Stimulated activated naive CD4-positive, alpha-beta T cell (primary cell): ENCODE measurements at places on chromosomes 4 and X.

DNA sequence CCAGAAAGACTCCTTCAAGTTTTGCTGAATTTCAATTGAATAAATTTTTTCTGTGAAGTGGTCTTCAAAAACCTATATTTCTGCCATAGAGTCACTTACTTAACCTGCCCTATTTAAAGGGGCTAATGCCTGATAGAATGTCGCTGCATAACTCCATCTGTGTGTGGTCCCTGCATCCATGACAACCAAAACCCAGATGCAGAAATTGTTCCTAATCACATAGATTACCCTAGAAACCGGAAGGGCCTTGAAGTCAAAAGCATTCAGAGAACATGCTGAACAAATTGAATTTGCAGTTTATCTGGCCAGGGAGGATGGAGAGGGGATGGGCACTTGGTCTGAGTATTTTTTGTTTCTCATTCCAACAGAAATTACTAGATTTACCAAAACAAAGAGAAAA is 1.5 kb upstream of the PARM1 start:
- no peak for DNase-seq

DNA sequence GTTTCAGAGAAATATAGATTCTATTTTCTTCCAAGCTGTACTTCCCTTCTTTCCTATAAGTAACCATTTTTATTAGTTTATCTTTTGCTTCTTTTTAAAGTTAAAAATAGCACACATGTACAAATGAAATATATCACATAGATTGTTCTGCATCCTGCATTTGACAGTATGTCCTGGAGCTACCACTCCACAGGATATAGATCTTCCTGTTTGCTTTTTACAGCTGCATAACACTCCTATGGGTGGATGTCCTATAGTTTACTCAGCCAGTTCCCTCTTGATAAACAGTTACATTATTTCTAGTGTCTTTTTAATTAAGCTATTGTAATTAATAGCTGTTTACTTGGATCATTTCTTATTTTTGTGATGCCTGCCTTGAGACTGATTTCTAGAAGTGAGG is 301.6 kb upstream of the DDX53 start:
- DNase-seq = no peak

GRCh38 chrX:31909850-31910572 is 838.2 kb upstream of the FTHL17 start:
- DNase-seq = no peak

GRCh38 chr4:138092060-138092459 is 150.1 kb downstream of the SLC7A11 start:
- DNase-seq = no peak

DNA sequence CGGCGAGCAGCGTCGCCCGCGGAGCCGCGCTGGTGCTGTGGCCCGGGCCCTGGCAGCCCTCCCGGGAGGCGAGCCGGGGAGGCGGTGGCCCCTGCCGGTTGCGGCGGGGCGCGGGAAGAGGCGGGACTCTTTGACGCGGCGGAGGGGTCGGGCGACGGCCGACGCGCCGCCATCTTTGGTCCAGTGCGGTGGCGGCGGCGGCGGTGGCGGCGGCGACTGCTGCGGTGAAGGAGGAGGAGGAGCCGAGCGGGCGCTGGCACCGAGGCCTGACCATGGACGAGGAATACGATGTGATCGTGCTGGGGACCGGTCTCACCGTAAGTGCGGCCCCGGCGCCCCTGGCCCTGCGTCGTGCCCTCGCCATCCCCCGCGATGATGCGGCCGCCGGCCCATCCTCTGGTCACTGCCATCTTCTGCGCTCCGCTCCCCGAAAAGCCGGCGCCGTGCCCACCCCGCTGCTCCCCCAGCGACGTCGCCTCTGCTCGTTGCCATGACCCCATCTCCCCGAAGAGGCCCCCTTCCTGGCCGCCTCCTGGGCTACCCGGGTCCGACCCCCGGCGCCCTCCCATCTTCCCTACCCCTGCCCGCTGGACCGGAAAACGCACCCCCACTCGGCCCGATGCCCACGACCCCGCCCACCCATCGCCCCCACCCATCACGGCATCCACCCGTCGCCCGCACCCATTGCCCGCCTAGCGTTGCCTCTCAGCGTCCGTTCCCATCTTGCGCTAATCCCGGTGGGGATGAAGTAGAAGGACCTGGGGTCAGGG is at the start of gene GDI1:
Gene GDI1, plus strand, starts transcription at position 172 of the 770 bp plus-strand sequence. Its CDS starts 101 bp downstream, at position 273.
- peak; percentile 80 for DNase-seq

- DNase-seq = no peak
Measured at GRCh38 chrX:30982467-30982866, 89.4 kb downstream of the FTHL17 start.

DNA sequence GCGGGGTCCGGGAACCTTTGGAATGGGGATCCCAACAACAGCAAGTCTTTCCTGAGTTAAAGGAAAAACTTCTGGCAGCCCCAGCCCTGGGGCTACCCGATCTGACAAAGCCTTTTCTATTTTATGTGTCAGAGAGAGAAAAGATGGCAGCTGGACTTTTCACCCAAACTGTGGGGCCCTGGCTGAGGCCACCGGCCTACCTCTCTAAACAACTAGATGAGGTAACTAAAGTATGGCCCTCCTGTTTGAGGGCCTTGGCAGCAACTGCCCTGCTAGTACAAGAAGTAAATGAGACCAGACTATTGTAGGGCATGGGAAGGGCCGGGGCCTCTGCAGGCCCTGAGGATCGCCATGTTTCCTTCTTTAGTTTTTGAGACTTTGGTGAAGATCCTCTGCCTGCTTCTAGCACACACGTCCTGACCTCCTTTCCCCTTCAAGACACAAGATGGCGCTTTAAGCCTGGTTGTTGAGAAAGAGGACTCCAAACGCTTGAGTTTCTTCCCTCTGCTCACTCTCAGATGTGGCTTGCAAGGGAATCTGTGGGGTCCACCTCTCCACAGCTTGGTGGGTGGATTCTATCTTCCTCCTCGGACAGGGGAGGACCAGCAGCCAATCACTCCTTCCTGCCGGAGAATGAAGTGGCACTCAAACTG is 18.5 kb upstream of the DRD5 start:
- DNase-seq = no peak

DNA sequence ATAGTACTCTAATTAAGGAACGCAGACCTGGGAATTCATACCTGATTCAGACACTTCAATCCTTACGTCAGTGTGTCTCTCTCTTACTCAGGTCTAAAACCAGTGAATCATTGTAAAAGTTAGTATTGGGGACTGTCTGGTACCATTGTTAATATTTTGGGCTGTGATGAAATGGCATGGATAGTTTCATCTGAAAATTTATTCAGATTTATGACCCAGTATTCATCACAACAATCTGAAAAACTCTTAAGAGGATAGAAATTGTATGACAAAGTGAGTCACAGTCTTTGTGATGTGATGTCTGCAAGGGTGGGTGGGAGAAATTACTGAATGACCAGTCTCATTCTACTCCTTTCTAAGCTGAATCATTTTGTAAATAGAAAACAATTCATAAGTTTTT is 10.3 kb downstream of the FGF2 start:
- DNase-seq = no peak

DNA sequence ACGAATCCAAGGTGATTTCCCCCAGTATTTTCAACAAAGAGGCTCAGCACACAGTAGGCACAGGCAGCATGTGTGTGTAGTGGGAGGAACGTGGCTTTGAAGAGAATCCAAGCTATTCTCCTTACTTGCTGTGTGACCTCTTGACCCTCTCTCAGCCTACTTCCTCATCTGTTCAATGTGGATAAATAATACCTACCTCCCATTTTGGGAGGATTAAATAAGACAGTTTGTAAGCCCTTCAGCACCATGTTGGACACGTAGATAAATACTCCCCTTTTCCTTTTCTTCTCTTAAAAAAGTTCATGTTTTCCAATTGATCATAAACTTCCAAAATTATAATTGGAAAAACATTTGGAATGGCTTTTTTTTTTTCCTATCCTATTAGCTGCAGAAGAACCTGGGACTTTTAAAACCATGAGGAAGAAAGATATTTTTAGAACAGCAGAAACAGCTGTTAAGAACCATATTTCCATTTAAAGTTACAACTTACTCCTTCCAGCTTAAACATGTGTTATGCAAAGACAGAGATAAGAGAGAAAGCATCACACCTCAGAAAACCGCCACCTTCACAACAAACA is 56.1 kb upstream of the TMEM131L start:
- no peak for DNase-seq

- DNase-seq = no peak
Measured at GRCh38 chr4:75345423-75345822, 168.8 kb downstream of the RCHY1 start.

DNA sequence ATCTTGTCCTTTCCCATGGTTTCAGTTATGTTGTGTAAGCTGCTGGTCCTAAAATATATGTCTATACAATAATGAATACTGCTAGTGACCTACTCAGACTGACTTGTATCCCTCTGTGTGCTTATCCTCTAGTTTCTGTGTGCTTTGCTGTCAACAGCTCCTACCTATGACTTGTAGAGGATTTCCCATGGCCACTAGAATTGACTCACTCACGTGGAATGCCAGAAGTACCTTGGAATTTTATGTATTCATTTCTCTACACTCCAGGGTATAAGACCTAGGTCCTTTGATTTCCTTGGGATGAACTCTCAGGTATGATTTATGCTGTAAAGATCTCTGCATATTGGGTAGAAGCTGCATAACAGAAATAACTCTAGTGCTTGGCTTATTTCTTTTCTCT is 279.9 kb upstream of the SLIT2 start:
- no peak for DNase-seq

- no peak for DNase-seq
Measured at GRCh38 chrX:39527025-39527424, 570.7 kb downstream of the BCOR start.

GRCh38 chr4:148203056-148203898 is 238.9 kb downstream of the NR3C2 start:
- no peak for DNase-seq

GRCh38 chrX:122047261-122047660 is 999.9 kb downstream of the GLUD2 start:
- no peak for DNase-seq

DNA sequence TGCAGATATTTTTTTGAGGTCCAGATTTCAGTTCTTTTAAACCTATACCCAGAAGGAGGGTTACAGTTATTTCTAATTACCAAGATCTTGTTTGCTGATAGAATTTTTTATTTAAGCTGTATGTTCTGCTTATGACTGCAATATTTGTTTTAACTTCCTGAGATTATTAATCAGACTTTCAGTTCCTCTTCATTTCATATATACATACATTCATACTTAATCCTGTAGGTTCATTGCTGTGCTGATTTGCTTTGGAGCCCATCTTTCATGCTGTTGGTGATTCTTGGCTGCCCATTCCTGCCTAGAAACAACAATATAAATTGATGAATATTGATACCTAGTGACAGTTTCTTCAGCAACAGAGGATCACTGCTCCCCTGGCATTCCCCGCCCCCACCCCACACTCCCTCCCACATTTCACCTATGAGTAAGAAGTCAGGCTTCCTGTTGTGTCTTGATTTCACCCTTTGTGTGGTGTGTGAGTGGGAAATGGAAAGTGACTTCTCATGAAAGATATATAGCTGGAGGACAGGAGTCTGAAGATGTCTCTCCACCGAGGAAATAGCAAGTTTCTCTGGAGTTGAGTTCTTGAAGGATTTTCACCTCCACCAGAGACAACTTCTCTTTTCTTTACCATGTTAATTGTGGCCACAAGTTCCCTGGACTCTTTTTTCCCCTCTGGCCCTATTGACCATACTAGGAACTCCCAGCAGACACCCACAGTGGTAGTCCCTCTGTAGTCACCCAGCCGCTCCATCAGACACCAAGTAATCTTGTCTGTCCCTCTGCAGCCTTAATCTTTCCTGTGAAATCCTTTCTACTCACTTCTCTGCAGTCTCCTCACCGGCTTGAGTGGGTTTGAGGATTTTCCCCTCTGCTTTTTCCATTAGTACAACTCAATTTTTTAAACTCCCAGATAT is 118.4 kb downstream of the ASB9 start:
- no peak for DNase-seq

- DNase-seq = no peak
Measured at GRCh38 chr4:25654031-25654970, 1.4 kb upstream of the SLC34A2 start.

- DNase-seq = no peak
Measured at GRCh38 chr4:142377342-142378091, 468.6 kb downstream of the INPP4B start.

DNA sequence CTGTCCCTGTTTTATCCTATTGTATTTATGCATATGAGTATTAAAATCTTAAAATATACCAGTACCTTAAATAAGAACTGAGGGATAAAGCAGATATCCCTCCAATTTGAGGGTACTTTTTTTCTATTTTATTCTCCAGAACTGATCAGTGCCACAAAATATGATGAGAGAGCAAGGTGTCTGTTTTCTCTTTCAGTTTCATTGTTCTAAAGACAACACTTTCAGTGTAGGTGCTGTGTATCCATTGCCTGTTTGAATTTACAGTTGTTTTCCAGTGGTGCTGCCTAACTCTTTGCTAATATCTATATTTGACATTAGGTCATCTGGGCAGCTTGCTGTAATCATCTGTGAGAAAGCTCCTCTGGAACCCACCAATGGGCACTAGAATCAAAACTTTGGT is 394.7 kb downstream of the IL1RAPL1 start:
- no peak for DNase-seq

DNA sequence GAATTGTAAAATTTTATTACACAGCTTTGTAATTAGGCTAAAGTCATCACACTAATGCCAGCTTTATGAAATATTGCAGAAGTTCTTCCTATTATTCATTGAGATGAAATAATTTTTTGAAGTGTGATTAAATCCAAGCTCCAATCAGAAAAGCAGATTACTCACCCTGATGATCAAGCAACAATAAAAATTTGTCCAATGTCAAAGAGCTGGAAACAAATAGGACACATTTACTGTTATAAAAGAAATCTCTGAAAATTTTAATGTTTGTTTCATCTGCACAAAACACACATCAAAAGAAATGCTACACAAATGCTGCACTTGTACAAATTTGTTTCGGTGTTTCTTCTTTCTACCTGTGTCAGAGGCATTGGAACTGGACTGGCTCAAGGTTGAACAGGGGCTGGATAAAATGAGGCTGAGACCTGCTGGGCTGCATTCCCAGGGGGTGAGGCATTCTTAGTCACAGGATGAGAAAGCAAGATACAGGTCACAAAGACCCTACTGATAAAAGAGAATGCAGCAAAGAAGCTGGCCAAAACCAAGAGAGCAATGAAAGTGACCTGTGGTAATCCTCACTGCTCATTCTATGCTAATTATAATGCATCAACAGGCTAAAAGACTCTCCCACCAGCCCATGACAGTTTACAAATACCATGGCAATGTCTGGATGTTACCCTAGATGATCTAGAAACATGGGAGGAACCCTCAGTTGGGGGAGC is 78.3 kb downstream of the GASK1B start:
- DNase-seq = no peak

DNA sequence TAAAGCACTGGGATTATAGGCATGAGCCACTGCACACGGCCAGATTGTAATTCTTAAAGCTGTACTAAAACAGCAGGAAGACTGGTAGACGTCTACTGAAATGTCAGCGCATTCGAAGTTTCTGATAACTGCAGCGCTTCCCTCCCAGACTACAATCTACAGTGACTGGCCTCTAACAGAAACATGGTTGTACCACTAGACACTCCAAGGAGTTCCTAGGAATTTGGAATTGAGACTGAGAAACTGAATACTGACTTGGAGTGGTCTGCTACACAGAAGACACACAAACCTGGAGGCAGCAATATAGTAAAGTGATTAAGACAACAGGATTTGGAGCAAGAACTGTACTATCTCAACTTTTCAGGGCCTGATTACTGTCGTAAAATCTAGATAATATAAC is 937 bp downstream of the HELQ start:
- no peak for DNase-seq
